ENCODE measurements at places on chromosomes 7 and 10.
A peak's percentile ranks its signal among the peaks of the same experiment; 100 is the strongest.

GRCh38 chr7:106618480-106618879 is 42.5 kb downstream of the CCDC71L start:
- no peak for DNase-seq

DNA sequence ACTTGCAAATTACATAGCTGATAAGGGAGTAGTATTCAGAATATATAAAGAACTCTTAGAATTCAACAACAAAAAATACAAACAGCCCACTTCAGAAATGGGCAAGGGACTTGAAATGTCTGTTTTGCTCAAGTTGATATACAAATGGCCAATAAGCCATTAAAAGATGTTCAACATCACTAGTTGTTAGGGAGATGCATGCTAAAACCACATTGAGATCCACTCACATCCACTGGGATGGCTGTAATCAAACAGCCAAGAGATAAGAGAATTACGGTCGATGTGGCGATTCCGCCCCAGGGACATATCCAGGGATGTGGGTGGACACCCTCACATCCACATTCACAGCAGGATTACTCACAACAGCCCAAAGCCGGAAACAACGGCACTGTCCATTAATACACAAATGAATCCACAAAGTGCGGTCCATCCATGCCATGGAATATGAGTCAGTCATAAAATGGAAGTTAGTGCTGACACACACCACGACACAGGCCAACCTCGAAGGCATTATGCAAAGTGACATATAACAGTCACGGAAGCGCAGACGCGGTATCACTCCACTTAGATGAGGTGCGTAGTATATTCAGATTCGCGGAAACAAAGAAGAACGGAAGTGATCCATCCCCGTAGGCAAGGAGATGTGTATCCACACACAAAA is 227.8 kb downstream of the DNAJB6 start:
- no peak for DNase-seq

- DNase-seq, result peak; percentile 41
These were observed 166.8 kb upstream of the ASAH2 start for GRCh38 chr10:50417886-50418830.

GRCh38 chr7:159121068-159121467 is 23.6 kb downstream of the VIPR2 start:
- no peak for DNase-seq

DNA sequence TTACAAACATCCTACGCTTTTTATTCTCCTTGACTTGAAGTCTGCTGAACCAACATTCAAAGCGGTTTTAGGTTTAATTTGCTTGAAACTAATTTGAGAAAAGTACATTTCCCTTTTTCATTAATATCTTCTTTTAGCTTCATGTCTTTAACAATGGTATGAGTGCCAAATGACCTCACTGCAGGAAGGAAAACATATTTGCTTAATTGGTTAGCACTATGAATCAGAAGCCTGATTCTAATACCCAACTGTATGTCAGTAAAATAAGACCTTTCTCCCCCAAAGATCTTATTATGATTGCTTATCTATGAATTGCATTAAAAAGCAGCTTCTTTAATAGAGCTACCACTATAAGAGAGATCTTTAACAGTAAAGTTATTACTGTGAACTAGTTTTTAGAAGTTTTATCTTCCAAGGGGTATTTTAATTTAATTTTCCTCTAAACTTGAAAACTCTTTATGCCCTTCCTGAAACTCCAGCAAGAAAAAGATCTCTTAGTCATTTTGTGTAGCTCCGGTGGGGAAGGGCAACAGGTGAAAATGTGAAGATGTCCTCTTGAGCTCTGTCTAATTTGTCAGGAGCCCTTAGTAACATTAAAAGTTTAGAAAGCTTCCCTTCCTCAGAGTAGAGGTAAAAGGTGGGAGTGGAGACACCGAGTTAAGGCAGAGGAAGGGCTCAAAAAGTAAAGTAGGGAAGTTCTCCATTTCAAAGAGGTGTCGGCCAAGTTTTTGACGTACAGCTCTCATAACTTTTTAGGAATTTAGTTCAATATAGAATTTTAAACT is 6.1 kb downstream of the COL1A2 start:
- DNase-seq, result no peak

DNA sequence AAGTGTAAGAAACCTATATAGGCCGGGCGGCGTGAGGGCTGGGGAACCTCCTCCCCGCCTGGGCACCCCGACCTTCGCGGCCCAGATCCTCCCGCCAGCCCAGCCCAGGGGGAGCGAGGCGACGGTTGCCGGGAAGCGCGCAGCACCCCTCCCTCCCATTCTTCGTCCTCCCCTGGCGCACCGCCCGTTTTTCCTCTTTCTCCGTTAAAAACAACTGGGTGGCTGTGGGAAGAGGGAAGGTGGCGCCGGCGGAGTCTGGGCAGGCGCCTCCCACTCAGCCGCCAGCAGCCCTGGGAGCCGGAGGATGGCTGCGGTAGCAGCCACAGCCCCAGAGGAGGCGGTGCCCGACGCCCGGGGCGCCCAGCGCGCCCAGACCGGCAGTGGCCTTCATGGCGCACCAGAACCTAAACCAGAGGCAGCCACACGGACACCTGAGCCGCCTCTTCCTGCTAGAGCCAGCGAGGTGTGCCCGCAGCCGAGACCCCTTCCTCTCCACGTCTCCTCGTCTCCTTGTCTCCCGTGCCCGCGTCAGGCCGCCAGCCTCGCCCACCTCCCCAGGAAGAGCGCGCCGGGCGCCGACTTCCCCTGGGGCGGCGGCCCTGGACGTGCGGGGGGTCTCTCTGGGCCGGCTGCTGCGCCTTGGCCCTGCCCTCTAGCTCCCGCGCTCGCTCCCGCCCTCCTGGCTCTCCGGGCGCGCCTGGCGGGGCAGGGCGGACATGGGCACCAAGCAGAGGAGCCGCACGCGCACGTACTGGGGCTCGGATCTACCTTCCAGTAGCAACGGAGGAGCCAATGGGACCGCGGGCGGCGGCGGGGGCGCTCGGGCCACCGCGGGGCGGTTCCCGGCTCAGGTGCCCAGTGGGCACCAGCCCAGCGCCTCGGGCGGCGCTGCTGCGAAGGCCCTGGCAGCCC is 32.8 kb upstream of the SFTPD start:
- DNase-seq, result no peak

GRCh38 chr10:95756041-95756761 is at the start of gene ENTPD1:
ENTPD1 (plus strand) TSS chr10:95756163; CDS start chr10:95756240, 77 bp downstream.
- no peak for DNase-seq

- DNase-seq, result no peak
These were observed 8.7 kb downstream of the NCAPG2 start for GRCh38 chr7:158695726-158696452.
